Non-pigmented ciliary epithelial cell (primary cell): ENCODE measurements at places on chromosomes 2 and 18.

- DNase-seq, result peak; percentile 41
Measured at GRCh38 chr2:40487602-40488001, 35.7 kb upstream of the SLC8A1 start.

DNA sequence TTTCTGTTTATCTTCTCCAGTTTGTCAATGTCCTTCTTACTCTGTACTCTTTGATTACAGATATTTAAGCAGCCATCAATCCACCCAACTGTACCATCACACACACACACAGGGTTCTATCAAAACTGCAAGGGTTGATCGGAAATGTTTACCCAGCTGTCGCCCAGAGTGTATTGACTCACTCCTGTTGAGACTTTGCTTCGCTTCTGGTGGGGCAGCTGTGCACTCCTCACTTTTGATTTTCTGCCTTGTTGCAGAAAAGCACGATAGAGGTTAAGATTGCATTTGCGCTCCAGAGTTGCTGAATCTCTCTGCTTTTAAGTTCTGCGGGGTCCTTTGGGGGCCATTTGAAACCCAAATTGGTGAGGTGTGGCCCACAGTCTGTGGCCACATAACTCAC lies 216.2 kb downstream of the SETBP1 start:
- DNase-seq, result no peak

- no peak for DNase-seq
Measured at GRCh38 chr2:163657281-163657656, 78.5 kb downstream of the FIGN start.

- DNase-seq, result no peak
Measured at GRCh38 chr2:152647552-152647951, 69.7 kb downstream of the PRPF40A start.

- no peak for DNase-seq
Measured at GRCh38 chr2:64913357-64913869, 75.8 kb upstream of the SLC1A4 start.

DNA sequence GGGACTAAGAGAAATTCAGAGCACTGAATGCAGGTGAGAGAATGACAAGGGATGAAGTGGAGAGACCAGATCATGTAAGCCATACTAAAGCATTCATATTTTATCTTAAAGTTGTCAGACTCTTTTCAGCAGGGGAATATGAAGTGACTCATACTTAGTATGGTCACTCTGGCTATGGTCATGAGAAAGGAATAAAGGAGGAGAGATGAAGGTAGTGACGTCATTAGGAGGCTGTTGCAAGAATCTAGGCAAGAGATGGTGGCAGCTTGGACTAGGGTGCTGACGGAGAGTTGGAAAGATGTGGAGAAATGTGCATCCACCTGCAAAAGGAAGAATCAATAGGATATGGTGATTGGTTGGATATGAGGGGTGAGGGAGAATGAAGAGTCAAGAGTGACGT lies 203.2 kb upstream of the ACVR2A start:
- DNase-seq, result no peak

DNA sequence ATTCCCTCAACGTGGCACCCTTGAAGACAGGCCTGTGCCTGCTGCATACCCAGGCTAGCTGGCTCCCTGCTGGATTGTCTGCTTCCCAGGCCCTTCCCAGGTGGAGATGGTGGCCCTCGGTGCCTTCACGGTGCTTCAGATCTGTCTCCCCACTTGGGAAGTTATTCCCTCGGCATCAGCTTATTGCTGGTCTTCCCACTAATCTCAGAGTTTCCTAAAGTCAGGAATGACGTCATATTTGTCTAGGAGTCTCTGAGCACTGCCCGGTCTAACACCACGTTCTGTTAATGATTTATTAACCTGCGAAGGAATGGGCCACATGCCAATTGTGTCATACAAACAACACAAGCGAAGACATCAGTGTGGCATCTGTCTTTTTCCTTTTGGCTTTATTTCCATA lies 269.8 kb upstream of the ID2 start:
- no peak for DNase-seq

DNA sequence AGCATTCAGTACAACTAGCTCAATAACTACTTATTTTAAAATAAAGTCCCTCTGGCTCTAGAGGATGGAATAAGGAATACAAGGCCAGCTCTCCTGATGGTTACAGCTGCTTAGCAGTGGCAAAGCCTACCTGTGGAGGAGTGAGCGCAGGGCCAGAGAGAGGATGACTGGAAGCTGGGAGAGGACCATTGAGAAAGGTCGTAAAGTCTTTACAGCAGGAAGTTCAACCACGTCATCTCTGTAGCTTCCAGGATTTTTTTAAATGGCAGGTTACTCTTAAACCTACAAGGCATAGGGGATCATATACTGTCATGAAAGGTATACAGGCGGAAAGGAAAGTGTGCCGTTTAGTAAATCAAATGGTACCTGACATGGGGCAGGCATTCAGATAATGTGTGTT lies 26.3 kb downstream of the ANXA4 start:
- no peak for DNase-seq

DNA sequence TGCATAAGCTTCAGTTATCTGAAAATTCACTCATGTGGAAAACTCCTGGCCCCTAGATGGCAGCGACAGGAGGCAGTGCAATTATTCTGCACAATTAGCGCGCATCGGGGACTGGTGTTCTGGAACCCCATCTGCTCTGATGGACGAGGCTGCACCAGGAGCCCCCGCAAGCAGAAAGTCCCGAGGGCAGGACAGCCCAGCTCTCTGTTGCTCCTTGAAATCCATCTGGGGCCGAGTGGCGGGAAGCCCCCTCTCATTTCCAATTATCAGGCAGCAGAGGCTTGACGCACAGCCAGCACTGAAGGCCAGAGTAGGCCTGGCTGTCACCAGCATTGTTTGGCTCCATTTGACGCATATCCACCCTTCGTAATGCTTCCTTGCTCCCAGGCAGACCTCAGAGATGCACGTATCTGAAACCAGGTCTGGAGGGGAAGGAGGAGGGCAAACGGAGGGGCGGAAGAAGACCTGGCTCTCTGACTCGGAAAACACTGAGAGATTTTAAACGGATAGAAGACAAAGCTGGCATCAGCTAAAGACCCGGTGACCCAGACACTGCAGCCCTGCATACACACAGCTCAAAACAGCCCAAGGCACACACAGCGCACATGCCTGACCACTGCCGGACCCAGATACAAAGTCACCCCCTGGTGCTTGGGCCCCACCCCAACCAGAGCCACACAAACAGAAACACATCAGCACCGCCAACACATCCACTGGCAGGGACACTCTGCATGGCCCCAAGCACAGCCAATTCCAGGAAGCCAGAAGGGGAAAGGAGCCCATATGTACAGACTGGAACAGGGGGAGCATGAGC lies 69.8 kb downstream of the TNS1 start:
- no peak for DNase-seq

DNA sequence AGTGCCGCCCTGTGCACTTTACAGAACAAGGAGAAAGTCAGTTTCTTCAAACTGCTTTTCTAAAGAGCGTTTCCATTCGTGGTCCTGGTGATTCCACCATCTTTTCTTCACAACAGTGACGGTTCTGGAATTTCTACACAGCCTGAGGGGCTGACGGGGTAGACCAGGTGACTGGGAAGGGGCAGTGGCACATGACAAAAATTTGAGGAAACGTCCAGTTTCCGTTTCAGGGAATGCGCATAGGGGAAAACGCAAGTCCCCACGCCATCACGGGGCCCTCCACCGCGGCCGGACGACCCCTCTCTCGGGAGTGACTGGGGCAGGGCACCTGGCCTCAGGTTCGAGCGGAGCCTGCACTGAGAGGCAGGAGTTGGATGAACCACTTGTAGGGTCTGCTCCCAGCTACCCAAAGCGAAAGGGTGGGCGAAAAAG lies 980 bp upstream of the SPTBN1 start:
- no peak for DNase-seq

DNA sequence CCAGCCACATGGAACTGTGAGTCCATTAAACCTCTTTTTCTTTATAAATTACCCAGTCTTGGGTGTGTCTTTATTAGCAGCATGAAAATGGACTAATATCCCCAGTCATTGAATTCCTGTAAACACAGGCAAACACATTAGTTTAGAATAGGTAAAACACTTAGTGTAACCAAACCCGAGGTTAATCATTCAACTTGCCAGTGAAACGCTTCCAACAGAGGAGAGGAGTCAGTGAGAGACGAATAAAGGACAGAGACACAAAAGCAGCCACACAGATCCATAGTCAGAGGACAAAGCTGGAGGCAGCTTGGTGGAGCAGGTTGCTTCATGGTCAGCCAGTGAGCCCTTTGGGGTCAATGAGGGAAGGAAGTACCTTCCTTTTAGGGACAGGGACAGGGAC lies 348.1 kb downstream of the TGIF1 start:
- DNase-seq, result no peak

DNA sequence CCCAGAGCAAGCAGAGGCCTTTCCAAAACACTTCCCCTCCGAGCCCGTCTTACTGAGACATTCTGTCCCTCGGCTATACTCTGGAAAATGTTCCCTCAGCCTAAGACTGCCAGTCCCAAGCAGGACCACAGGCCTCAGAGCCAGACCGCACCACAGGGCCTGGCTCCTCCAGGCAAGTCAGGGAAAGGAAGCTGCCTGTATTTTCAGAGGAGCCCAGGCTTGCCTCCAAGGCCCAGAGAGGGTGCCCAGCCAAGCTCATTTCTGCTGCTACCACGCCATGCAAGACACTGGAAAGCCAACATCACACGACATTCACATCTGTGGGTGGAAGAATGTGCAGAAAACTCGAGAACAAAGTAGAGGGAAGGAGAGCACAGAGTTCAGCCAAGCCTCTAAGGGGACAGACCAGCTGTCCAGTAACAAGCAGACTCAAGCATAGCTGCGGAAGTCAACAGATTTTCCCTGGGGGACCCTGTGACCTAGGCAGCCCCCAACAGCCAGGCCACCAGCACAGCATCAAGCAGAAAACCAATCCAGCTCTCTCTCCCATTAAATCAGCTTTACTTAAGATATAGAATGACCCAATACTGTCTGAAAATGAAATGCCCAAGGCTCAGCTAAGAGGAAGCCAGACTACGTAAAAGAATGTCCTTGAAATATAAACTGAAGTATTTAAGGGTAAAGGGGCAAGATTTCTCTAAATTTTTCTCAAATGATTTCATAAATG lies 123.9 kb downstream of the ZFP36L2 start:
- DNase-seq, result no peak

- peak; percentile 99 for DNase-seq
Measured at GRCh38 chr2:73089270-73090030, 17.9 kb upstream of the SFXN5 start.

DNA sequence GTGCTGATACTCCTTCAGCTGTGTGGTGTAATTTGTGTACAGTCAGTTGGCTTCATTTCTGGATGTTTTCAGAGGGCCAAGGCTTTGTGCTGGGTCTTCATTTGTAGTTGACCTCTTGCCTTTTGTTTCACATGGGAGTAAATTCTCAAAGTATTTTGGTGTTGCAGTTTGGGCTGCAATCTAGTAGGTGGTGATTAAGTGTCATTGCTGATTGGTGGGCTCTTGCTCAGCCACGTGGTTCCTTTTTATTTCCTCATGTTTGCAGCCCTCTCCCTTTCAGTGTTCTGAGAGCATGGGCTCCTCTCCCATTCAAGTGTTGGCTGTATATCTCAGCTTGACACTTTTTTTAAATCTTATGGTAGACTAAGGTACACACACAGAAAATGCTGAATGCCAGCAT lies 96.8 kb downstream of the SNTG2 start:
- DNase-seq, result no peak

DNA sequence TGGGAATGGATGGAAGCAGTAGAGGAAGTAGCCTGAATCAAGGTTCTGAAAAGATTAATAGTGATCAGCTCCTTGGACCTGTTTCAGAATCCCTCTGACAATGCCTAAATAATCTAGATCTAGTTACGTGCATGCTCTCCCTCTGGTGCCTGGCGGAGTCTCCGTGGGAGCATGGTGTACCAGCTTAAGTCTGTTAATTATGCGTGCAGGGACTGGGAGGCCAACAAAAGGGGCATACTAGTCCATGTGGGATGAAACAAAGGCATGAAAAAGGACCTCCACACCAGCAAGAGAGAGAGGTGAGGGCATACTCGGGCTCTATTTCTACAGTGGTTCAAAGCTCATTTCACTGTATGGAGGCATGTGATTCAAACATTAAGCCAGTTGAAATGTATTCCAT lies 200.3 kb downstream of the DPP4 start:
- no peak for DNase-seq

DNA sequence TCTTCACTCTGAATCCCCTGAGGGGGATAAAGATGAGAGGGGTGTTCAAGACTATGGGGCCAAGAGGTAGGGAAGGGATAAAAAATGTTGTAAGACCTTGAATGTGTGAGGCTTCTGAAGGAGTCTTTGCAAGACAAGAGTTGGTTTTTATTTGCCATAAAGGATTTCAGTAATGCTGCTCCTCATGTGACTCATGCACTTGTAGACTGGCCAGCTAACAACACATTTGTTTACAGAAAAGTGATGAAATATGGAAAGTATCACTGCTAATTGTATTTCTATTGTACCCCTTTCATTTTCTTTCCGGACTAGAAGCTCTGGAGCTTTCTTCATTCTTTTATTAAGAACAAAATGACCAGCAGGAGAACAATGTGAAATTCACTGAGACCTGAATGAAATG lies 782.1 kb downstream of the EPHA4 start:
- DNase-seq, result no peak

DNA sequence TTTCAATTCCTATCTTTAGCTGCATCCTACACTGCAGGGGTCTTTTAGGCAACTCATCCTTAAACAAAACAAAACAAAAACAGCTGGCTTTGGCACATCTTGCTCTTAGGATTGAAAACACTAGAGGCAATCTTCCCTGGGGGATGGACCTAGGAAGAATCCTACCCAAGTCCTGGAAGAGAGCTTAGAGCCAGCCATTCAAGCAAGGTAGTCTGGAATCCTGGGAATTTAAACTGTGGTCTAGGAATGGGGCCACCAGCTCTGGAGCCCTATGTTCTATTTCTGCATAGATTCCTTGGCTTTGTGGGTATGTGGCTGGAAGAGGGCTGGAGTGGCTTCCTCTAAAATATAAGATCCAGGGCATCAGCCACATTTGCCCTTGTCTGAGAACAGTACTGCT lies 27.7 kb downstream of the MYL1 start:
- DNase-seq, result no peak

- DNase-seq, result no peak
Measured at GRCh38 chr2:12167525-12168317, 421.3 kb downstream of the LPIN1 start.

DNA sequence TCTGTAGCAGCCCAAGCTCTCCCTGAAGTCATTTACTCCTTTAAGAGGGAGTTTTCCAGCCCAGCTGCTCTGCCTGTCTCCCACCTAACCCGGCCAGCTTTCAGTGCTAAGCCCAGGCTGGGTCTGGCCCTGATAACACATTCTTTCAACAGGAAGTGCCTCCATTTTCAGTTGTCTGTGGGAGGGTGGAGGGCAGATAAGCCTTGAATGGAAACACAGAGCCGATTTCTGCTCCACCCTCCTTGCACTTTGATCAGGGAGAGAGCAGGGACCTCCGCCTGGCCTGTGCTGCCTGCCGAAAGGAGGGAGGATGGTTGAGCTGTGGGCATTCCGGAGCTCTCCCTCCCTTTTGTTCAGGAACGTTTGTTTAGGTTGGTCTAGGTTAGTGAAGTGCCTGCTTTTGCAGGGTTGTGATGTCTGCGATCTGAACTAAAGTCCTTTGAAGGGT lies 24.8 kb downstream of the GATA6 start:
- DNase-seq, result no peak

- no peak for DNase-seq
Measured at GRCh38 chr18:72612894-72613533, 68.9 kb upstream of the CBLN2 start.

- no peak for DNase-seq
Measured at GRCh38 chr18:35497027-35497369, 762 bp downstream of the INO80C start.

- DNase-seq, result no peak
Measured at GRCh38 chr18:65859075-65859474, 108.3 kb downstream of the CDH7 start.
